ENCODE measurements at places on chromosomes 13 and 19. TPM values are rescaled to one million over a fixed set of nuclear protein-coding genes. Genes with fewer than 3 reads are reported as not detected.

- DNase-seq = peak; percentile 79
Measured at GRCh38 chr19:10219678-10220077, 11.5 kb downstream of the S1PR2 start.

- no peak for DNase-seq
Measured at GRCh38 chr13:102291587-102292218, 110.1 kb downstream of the FGF14 start.

DNA sequence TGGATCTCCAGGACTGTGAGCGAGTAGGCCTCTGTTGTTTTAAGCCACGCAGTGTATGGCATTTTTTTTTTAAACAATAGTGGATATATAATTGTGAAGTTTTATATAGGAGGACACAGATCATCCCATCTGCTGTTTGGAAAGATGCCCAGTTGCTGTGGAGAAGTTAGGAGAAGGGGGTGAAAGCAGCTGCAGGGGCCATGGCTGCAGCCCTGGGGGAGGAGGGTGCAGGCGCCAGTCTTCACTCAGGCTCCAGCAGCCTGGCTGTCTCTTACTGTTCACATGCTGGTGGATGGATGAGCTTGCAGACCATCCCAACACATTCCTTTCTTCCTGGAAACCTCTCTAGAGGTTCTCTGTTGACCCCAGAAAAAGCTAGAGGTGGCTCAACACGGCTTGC, 242.3 kb downstream of the TEX29 start:
- no peak for DNase-seq

The GFY gene
- not detected for polyA plus RNA-seq
